Occipital lobe (tissue), 3 donors: ENCODE measurements at places on chromosomes 3 and 15.

GRCh38 chr3:100526613-100527346 is 34.4 kb downstream of the TMEM45A start:
- no peak for DNase-seq

GRCh38 chr3:177473184-177473583 is 275.9 kb upstream of the TBL1XR1 start:
- no peak for DNase-seq

DNA sequence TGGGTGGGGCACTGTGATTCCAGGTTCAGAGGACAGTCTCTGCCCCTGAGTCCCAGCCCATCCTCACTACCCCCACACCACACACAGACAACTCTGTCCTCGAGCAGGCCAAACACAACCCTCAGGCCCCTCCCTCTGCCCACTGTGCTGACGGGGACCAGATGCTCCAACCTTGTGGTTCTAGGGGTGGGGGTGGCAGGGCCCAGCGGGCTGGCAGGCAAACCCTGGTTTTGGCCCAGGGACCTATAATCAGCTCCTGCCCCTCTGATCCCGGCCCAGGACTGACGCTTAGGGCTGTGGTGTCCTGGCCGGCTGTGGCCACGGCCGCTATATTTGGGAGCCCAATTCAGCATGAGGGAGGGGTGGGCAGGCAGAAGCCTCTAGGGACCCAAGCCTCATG is 5.0 kb upstream of the MYL3 start:
- DNase-seq = no peak

DNA sequence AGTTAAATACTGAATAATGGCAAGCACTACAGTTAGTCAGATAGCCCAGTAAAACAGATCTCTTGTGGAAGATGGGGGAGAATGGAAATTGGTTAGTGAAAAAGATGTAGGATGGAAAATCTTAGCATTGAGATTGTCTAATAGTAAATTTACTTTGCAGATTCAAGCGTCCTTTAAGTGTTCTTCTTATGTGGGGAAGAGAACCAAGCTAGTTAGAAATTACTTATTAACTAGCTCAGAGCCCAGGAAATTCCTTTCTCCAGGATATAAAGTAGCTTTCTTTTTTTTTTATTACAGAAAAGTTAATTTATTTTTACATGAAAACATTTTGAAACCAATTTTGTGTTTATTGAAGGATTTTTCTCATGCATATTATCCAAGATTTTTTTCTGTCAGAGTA is 36.7 kb downstream of the TIPARP start:
- no peak for DNase-seq

GRCh38 chr3:156483426-156483825 is 71.5 kb downstream of the SSR3 start:
- DNase-seq = no peak

DNA sequence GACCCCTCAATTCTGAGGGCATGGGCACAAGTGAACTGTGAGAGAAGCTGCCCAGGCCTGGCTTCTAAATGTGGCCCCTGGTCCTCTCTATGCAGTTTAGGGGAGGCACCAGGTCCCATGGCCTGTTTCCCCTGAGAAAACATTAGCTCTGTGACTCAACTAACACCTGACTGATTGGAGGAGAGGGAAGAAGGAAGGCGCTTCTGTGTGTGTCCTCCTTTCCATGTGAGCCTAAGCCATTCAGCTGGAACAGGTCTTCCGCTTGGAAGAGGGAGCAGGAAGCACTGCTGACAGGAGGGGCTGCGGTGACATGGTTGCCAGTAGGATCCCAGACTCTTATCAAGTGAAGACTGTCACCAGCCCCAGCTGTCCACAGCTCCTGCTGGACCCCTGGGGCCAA is 79.5 kb downstream of the MYLK start:
- DNase-seq = no peak

GRCh38 chr3:160842021-160843005 is 86.3 kb downstream of the PPM1L start:
- DNase-seq = no peak
